ENCODE measurements at places on chromosomes 16 and 17. TPM values are rescaled to one million over a fixed set of nuclear protein-coding genes. Genes with fewer than 3 reads are reported as not detected.
A peak's percentile ranks its signal among the peaks of the same experiment; 100 is the strongest.

GRCh38 chr17:21209511-21210175, 4.3 kb downstream of the TMEM11 start:
- DNase-seq: peak; percentile 89

DNA sequence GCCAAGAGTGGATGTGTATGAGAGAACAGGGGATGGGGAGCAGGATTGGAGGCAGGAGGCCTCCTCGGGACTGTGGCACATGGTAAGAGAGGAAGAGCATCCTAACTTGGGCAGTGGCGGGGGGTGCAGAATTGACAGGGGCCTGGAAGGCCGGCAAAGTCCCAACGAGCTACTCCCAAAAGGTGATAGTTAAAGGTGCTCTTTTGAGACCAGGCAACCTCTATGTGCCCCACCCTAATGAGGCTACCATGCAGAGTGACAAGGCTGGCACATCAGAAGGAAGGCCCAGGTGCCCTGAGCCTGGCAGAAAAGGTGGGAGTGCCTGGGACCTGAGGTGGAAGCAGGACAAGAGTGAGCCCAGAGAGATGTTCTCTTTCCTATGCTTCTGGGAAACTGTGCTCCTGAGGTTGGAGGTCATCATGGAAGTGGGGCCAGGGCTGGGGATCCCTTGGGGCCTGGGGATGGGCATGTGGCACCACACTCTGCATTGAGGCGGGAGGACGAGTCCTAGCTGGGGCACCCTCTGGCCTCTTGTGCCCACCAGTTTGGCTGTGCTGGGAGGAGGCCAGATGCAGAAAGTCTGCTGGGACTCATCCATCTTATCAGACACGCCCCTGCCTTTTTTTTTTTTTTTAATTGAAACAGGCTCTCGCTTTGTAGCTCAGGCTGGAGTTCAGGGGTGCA, 5.9 kb downstream of the RAB11FIP4 start:
- no peak for DNase-seq

DNA sequence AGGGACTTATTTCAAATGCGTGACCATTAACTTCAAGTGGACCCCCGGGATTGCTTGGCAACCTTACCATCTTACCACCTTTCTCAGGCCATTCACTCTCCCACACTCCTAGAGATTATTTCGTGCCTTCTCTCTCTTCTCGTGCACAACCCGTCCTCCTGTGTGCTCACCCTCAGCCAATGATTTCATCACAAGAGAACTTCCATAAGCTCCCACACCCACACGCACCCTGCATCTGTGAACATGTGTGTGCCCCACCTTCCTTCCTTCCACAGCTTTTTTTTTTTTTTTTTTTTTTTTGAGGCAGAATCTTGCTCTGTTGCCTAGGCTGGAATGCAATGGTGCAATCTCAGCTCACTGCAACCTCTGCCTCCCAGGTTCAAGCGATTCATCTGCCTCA, 27.4 kb upstream of the CDH3 start:
- DNase-seq: no peak

GRCh38 chr16:78770353-78771091, 671.1 kb downstream of the WWOX start:
- peak; percentile 77 for DNase-seq

GRCh38 chr17:49401971-49402611, 12.6 kb downstream of the PHB1 start:
- DNase-seq: no peak

DNA sequence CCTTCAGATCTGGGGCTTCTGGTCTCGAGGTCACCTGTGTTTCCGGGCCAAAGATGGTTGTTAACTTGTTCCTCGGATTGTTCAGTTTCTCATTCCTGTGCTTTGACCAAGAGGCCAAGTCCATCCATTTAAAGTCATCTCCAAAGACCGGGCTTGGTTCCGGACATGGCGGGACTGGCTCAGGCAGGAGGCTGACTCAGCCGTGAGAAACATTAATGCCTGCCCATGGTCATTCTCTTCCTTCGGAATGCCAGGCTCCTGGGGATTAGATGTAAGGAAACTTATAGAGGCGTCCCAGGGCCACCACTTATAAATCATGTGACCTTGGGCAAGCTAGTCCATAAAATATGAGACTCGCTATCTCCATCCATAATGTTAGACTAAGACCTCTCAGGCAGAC, 13.6 kb upstream of the NKD1 start:
- no peak for DNase-seq

DNA sequence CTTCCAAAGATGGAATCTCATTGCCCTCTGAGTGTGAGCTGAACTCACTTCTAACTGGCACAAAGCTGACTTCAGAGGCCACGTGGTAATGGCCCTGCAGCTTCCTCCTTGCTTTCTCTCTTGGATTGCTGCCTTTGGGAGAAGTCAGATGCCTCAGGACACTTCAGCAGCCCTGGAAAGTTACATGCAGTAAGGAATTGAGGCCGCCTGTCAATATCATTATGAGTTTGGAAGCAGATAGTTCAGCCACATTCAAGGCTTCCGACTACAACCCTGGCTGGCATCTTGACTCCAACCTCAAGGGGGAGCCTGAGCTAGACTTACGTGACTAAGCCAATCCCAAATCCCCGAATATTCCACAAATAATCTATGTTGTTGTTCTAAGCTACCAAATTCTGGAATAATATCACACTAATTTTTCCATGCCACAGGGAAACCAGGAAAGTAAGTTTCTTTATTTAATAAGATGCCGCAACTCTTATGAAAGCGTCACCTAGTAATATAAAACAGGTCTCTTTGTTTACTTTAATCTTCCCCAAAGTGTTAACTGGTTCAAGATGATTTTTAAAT, 13.6 kb downstream of the CEP20 start:
- peak; percentile 32 for DNase-seq

The SLC16A5 gene
- total RNA-seq: 9.0 TPM

The UNC13D gene
- total RNA-seq: 7.6 TPM

The ALOX15 gene
- not detected for total RNA-seq

The SYCE1L gene
- 1.2 TPM for total RNA-seq
